ENCODE measurements at places on chromosomes 5 and 9.

DNA sequence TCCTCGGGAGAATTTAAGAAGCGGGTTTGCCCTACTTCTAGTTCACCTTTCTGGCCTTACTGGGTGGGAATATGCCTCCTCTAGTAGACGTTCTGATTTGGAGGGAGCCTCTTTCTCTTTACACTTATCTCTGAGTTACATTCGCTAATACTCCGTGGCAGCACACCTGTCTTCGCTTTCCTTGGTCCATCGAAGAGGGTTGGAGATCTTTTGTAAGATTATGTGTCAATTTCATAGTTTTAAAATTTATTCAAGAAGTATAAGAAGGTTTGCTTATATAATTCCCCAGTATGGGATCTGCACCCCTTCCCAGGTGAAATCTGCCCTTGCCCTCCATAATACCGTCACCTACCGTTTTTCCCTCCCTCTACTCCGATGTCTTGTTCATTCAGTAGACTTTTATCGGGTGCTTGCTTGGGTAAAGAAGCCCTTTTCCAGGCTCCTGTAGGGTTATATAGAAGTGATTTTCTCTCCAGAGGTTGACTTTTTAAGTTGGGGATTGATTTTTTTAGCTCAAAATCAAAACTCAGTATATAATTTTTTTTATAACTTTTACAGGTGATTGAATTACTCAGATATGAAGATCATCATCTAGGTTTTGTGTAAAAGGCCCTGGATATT lies 1.1 kb downstream of the GPBP1 start:
- DNase-seq = no peak

DNA sequence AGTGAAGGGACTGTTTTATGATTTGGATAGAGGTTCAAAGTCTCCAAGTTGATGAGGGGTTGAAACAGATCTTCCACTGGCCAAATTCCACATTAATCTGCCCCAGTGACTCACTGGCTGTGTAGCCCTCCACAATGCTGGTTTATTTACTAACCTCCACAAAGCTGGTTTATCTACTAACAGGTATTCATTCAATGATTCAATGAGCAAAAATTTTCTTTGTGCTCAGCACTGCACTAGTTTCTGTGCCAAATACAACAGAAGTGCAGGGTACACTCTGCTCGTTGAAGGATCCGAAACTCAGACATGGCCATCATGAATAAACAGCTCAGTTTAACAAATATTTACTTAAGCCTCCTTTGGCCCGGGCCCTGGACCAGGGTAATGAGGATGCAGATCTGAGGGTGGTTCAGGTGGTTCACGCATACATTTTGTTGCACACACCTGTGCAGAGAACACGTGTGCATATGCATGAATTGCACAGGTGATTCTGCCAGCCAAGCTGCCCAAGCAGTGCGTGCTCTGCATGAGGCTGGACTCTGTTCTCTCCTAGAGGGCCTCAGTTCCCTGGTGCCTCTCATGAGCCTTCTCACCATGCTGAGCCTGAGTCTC lies 71.0 kb downstream of the SH3PXD2B start:
- no peak for DNase-seq

- DNase-seq = no peak
Observed at GRCh38 chr9:92275541-92275940, 18.0 kb downstream of the IARS1 start.

DNA sequence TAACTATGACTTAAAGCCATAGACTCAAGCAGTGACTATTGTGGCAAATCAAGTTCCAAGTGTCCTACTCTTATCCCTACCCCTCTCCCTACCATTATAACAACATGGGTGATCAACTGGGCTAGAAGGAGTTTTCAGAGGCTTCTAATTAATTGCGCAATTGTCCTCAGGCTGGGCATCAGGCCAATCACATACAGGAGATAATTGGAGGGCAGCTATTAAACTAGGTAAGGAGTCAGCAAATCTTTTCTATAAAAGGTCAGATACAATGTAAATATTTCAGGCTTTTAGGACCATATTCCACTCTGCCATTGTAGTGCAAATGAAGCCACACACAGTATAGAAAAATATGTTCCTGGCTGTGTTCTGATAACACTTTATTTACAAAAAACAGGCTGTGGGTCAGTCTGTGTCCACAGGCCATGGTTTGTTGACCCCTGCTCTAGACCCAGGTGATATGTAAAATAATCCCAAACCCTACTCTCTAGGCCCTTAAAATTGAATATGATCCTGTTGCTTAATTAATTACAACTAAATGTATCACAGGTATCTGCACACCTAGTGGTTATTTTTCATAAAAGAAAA lies 141.4 kb upstream of the PIK3R1 start:
- no peak for DNase-seq

GRCh38 chr9:15509931-15510788 lies 610 bp downstream of the PSIP1 start:
- no peak for DNase-seq

GRCh38 chr5:139954022-139954421 lies 89.1 kb downstream of the NRG2 start:
- no peak for DNase-seq

- DNase-seq = no peak
Observed at GRCh38 chr9:20373263-20373662, 249.0 kb downstream of the MLLT3 start.

DNA sequence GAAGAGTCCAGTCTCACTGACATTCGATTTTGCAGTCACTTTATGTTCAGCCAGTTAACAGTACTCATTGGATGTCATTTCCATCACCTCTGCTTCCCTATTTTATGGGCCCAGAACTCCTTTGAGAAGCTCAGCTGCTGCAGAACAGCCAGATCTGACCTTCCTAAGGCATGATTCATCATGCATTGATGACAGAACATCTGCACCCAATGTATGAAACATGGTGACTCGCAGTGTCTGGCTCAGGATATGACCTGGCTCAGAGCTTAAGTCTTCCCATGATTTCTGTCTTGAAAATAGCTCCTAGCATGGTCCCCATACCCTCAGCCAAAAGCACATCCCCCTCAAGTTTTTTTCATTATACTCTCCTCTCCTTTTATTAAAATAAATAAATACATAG lies 92.6 kb upstream of the TRIM32 start:
- no peak for DNase-seq

GRCh38 chr9:34451545-34451944 lies 6.8 kb downstream of the FAM219A start:
- DNase-seq = no peak

GRCh38 chr9:962023-962422 lies 14.4 kb upstream of the DMRT3 start:
- DNase-seq = no peak

- no peak for DNase-seq
Observed at GRCh38 chr5:38795986-38796741, 49.6 kb upstream of the OSMR start.

GRCh38 chr5:14675865-14676300 lies 11.4 kb downstream of the OTULIN start:
- DNase-seq = no peak

- no peak for DNase-seq
Observed at GRCh38 chr5:31343946-31344345, 150.5 kb downstream of the CDH6 start.

GRCh38 chr9:113649054-113649453 lies 185.5 kb downstream of the RGS3 start:
- no peak for DNase-seq

DNA sequence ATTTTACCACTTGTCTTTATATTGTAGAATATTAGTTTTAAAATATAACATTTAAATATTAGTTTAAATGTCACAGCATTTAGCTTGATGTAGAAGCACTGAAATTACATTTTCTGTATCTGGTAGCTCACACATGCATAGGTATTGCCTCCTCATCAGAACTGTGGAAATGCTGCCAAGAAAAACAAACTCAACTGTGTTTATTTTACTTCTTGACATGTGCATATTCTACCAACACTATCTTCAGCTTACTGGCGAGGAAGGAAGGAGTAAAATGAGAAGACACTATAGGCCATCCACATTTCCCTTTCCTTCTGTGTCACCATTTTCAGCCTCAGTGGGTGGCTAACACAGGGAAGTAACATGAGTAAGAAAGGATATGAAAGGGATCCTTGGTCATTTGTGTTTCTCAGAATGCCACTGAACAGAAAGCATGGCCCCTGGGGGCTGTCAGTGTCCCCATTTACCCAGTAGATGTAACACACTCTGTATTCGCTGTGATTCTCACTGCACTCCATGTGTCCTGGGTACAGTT lies 81.0 kb upstream of the HTR4 start:
- no peak for DNase-seq

- DNase-seq = no peak
Observed at GRCh38 chr5:1011226-1011631, 2.6 kb downstream of the NKD2 start.

DNA sequence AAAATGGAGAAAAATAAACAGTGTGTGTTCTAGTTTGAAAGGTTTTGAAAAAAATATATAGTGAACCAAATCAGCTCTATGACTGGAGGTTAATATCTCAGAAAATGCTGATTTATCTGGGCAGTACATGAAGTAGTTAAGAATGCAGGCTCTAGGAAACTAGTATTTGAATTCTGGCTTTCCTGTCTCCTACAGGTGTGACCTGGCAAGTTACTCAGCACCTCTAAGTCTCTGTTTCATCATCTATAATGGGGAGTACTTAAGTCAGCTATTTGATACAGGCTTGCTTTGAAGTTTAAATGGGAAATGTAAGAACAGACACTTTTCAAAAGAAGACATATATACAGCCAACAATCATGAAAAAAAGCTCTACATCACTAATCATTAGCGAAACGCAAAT lies 5.2 kb downstream of the GRAMD2B start:
- no peak for DNase-seq

DNA sequence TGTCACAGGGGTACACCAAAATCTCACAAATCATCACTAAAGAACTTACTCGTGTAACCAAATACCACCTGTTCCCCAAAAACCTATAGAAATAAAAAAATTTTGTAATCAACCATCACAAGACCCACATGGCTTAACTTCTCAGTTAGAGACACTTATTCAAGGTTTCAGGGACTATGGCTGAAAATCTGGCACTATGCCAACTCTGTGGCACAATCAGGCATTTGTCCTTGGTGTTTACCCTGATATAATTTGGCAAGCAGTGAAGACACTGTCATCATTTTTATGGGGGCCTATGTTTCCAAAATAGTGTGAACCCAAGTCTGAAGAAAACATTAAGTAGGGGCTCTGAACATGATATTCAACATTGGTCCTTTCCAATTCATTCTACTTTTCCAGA lies 59.0 kb downstream of the ZNF622 start:
- DNase-seq = no peak

GRCh38 chr5:135129307-135129706 lies 95.3 kb upstream of the PITX1 start:
- DNase-seq = no peak

- no peak for DNase-seq
Observed at GRCh38 chr5:26572480-26572879, 465.9 kb downstream of the CDH9 start.

- DNase-seq = no peak
Observed at GRCh38 chr5:83471405-83472212, at the start of gene VCAN. TSS of gene VCAN (plus strand) at chr5:83471744. CDS start at chr5:83483519, 11,775 bp downstream.

GRCh38 chr9:114426046-114426948 lies 38.5 kb upstream of the AKNA start:
- no peak for DNase-seq

- DNase-seq = no peak
Observed at GRCh38 chr9:86941197-86941596, 6.1 kb downstream of the GAS1 start.

DNA sequence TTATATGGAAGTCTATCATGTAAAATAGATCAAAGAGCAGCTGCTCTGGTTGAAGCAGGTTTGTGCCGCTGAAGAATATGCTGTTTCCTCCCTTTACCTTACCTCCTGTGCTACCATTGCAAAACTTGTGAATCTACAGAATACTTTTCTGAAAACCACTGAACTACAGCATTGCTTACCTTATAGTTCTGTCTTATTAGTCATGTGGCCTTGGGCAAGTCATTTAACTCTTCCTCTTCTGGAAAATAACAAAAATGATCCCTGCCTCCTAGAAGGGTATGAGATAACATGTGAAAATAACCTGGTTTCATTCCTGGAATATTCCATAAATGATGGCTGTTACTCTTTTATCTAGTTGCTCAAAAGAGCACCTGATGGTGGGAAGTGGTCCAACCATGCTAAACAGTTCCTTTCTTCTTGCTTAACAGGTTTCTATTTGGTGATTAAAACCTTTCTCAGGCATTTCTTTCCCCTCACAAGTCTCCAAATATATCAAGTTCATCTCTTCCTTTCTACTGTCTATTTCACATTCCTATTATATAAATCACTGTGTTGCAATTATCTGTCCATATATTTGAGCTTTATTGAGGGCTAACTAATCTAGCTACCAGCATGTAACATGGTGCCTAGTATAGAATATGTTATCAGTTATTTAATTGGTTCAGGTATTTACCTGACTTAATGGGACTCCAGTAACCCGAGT lies 15.0 kb downstream of the TRIM32 start:
- no peak for DNase-seq

- DNase-seq = no peak
Observed at GRCh38 chr5:73913971-73914370, 288.0 kb downstream of the ARHGEF28 start.

- DNase-seq = no peak
Observed at GRCh38 chr5:115858396-115858795, 16.7 kb downstream of the AP3S1 start.

DNA sequence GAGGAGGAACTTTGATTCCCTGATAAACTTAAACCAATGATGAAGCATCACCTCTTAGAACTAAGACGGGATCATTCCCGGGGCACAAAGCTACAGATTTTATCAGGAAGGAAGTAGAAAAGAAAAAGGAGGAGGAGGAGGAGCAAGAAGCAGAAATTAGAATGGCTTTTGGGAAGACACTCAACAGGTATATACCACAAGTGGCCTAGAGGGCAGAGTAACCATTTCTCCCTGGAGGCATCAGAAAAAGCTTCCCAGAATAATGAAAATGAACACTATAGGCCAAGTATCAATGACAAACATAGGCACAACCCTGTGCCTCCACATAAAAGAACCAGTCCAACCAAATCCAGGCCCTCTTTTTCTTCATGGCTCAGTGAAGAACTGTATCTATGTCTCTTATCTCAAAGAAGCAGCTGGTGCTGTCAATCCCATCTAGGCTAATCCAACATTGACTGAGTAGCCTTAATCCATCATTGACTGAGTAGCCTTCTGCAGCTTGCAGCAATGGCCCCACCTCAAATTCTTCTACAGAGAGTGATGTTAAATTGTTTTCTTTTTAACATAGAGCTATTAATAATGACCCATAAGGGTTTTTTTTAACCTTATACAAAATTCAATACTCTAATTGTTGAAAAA lies 178.8 kb upstream of the KIF2A start:
- no peak for DNase-seq

- no peak for DNase-seq
Observed at GRCh38 chr9:4168526-4168925, 131.3 kb downstream of the GLIS3 start.

- DNase-seq = no peak
Observed at GRCh38 chr5:133790898-133791297, 177.5 kb downstream of the C5orf15 start.
